ENCODE measurements at places on chromosomes 5 and 9. TPM values are rescaled to one million over a fixed set of nuclear protein-coding genes. Genes with fewer than 3 reads are reported as not detected.

IFNB1 gene
- not detected for total RNA-seq

AFAP1L1 gene
- 2.0 TPM for total RNA-seq

DNA sequence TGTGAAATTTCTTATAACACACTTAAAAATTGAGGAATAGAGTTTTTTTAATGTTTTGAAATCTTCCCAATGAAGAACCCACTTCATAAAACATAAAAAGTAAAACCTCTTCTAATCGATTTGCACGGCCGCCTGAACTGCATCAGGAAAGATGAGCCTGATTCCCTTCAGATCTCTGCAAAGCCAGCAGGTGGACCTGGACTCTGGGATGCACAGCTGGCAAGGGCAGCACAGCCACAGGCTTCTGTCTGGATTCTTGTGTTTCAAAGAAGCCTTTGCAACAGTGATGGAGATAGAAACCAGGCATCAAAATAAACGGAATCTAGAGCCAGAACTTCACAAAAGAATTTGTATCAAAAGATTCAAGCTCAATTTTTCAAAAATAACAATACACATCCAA, 36.0 kb upstream of the SPATA31C2 start:
- no peak for DNase-seq

- peak; percentile 92 for DNase-seq
Observed at GRCh38 chr5:159451197-159452052, 121.1 kb upstream of the IL12B start.

DNA sequence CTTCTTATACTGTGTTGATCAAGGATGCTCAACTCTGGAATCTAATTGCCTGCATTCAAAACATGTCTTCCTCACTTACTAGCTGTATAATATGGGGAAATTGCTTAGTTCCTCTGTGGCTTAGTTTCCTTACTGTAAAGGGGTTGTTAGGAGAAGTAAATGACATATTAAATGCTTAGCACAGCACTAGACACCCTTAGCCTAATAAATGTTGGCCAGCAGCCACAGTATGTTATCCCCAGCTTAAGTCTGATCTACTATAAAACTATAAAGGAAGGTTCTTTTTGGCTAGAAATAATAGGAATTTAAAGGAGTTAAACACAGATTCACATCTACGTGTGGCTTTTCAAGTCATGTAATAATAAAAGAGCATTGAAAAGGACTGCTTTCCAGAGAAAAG, 232.4 kb downstream of the PCSK1 start:
- no peak for DNase-seq
